Right lobe of liver (tissue), 6 donors: ENCODE measurements at places on chromosomes 3 and 15.

- no peak for DNase-seq
Observed at GRCh38 chr3:101803173-101803782, 24.3 kb downstream of the NXPE3 start.

- no peak for DNase-seq
Observed at GRCh38 chr3:5423523-5423922, 236.0 kb downstream of the EDEM1 start.

DNA sequence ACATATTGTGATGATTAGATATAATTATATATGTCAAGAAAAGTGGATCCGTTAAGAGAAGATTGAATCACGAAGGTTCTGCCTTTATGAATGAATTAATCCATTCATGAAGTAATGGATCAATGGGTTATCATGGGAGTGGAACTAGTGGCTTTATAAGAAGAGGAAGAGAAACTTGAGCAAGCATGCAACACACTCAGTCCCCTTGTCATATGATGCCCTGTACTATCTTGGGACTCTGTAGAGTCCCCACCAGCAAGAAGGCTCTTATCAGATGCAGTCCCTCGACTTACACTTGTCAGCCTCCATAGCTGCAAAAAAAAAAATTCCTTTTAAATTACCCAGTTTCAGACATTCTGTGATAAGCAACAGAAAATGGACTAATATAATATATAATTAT lies 301.9 kb downstream of the RAP2B start:
- DNase-seq = no peak

- DNase-seq = no peak
Observed at GRCh38 chr3:146180376-146180775, 19.4 kb upstream of the PLOD2 start.

GRCh38 chr3:33231756-33232465 lies 13.3 kb upstream of the SUSD5 start:
- no peak for DNase-seq
